Articular chondrocyte of knee joint (primary cell): ENCODE measurements at places on chromosomes 7 and 10. TPM values are rescaled to one million over a fixed set of nuclear protein-coding genes. Genes with fewer than 3 reads are reported as not detected.

Gene EGR2
- 0.13 and 0.86 TPM in 2 replicates for total RNA-seq

Gene FXYD4
- not detected in 2 replicates for total RNA-seq

Gene USP6NL
- 12.9 and 17.2 TPM in 2 replicates for total RNA-seq

Gene PEX1
- 23.7 and 24.6 TPM in 2 replicates for total RNA-seq

Gene HOXA10
- 30.6 and 44.3 TPM in 2 replicates for total RNA-seq

Gene FBXO24
- 0.13 and 0.43 TPM in 2 replicates for total RNA-seq

Gene AKR1C8
- 0.22 TPM in 1 of 2 replicates, not detected in the other for total RNA-seq

Gene AP3M1
- total RNA-seq, result 45.6 and 46.8 TPM in 2 replicates

Gene TPST1
- total RNA-seq, result 58.7 and 65.7 TPM in 2 replicates

Gene EFCAB10
- 0.11 TPM in 1 of 2 replicates, not detected in the other for total RNA-seq

Gene CHCHD2
- total RNA-seq, result 229 and 233 TPM in 2 replicates

Gene AFAP1L2
- total RNA-seq, result 0.13 and 0.32 TPM in 2 replicates

Gene SEPHS1
- 28.3 and 43.1 TPM in 2 replicates for total RNA-seq

Gene FZD8
- 23.4 and 31.1 TPM in 2 replicates for total RNA-seq

Gene COL28A1
- 0.52 and 0.54 TPM in 2 replicates for total RNA-seq

Gene LRRC17
- total RNA-seq, result 1.4 and 1.6 TPM in 2 replicates

Gene DLG5
- 40.9 and 48.3 TPM in 2 replicates for total RNA-seq

Gene BMPER
- 133 and 181 TPM in 2 replicates for total RNA-seq

Gene SPDYE2
- 0.13 TPM in 1 of 2 replicates, not detected in the other for total RNA-seq

Gene SPDYE5
- 0.11 and 0.13 TPM in 2 replicates for total RNA-seq

Gene PHKG1
- total RNA-seq, result 3.7 and 4.6 TPM in 2 replicates

Gene ANXA7
- total RNA-seq, result 145 and 163 TPM in 2 replicates

Gene PIK3AP1
- total RNA-seq, result 0.26 and 0.32 TPM in 2 replicates

Gene ZP3
- 1.0 and 1.4 TPM in 2 replicates for total RNA-seq

Gene TET1
- 7.7 and 8.9 TPM in 2 replicates for total RNA-seq

Gene CCDC172
- not detected in 2 replicates for total RNA-seq

Gene OGDHL
- total RNA-seq, result under 0.01 and 0.54 TPM in 2 replicates

Gene MMRN2
- 5.2 and 6.1 TPM in 2 replicates for total RNA-seq

Gene KIFBP
- 38.7 and 57.0 TPM in 2 replicates for total RNA-seq

Gene CALHM3
- 0.11 TPM in 1 of 2 replicates, not detected in the other for total RNA-seq

Gene ADAM8
- total RNA-seq, result 0.32 and 0.65 TPM in 2 replicates

Gene IL2RA
- total RNA-seq, result not detected in 2 replicates
